Left ventricle myocardium inferior (tissue), 1 donor: ENCODE measurements at places on chromosomes 16 and 17.

GRCh38 chr17:78970834-78971755, 8.6 kb downstream of the LGALS3BP start:
- DNase-seq: peak; percentile 85

GRCh38 chr17:48054238-48055185, 6.4 kb downstream of the NFE2L1 start:
- DNase-seq: peak; percentile 76

DNA sequence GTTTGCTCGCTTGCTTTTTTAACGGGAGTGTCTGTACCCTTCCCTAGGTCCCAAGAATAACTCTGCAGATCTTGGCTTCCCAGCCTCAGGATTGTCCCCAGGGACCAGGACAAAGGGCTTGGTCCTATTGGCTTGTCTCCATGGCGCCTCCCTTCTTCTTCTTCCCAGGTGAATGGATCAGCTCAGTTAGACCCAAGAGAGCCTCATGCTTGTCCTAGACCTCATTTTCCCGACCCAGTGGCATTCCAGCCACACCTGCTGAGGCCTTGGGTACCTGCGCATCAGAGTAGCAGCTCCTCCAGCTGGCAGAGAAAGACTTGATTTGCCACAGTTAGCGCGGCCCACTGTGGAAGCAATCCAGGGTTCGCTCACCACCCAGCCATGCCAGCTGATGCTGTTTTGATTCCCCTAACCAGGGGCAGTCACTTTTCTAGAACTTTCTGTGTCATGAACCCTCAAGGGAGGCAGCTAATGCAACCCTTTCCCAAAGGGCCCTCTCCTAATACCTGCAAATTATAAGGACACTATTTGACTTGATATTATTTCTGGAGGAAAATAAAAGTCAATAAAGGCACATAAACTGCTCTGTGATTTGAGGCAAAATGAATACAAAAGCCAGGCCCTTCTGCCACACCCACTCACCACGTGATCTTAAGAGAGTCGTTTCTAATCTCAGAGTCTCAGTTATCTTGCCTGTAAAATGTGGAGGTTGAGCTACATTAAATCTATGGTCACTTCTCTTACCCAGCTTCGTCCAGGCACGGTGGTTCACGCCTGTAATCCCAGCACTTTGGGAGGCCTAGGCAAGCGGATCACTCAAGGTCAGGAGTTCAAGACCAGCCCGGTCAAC, 13.9 kb downstream of the GPR142 start:
- DNase-seq: no peak

GRCh38 chr16:50627419-50627818, 53.7 kb downstream of the SNX20 start:
- DNase-seq: peak; percentile 50

- no peak for DNase-seq
Observed at GRCh38 chr17:77321649-77322513, 181.1 kb downstream of the SEC14L1 start.

- no peak for DNase-seq
Observed at GRCh38 chr16:88768071-88768783, 16.8 kb downstream of the PIEZO1 start.

DNA sequence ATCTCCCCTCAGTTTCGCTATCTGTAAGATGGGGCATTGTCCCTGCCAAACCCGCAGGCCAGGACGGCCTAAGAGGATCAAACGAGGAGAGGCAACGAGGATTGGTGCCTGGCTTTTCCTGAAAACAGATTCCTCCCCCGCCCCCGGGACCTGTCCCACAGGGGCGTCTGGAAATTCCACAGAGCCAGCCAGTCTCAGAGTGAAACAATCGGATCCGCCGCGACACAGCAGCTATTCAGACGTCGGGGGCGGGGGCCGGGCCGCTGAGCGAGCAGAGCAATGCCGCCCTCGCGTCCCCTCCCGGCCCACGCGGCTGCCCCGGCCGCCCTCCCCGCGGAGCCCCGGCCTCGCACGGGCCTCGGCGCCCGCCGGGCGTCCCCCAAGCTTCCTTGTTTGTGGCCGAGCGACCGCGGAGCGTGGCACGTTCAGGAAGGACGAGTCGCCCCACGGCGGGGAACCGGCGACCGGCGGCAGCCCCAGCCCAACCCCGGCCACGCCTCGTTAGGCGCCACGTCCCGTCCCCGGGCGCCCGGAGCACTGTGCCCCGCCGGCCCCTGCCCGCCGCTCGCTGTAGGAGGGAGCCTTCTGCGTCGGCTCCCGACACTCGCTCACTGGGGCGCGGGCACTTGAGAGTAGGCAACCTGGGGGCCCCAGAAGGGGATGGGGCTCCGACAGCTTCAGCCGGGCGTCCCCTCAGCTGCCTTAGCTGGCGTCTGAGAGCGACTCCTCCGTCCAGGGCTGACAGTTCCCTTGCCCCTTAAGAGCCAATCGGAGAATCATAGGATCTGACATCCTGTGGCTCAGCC, 29.6 kb upstream of the PHOSPHO1 start:
- peak; percentile 68 for DNase-seq
